ENCODE measurements at places on chromosomes 7 and 10.

GRCh38 chr7:43303740-43304241, 191.3 kb downstream of the HECW1 start:
- DNase-seq = no peak

DNA sequence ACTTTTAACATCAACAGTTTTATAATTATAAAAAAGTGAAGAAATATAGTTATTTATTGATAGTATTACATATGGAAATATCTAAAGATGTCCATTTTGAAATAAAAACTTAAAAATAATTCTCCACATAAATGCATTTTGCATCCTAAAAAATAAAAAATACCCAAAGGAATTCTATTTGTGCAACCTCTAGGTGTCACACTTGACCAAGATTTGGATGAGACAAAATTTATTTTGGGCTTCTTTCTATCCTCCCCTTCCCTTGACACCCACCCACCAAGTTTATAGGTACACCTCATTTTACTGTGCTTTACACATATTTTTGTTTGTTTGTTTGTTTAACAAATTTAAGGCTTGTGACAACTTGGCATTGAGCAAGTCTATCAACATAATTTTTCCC, 3.3 kb upstream of the THSD7A start:
- no peak for DNase-seq

- DNase-seq = no peak
Measured at GRCh38 chr7:81211204-81211933, 292.5 kb upstream of the SEMA3C start.

- DNase-seq = no peak
Measured at GRCh38 chr10:34792881-34793280, 22.2 kb downstream of the PARD3 start.

- DNase-seq = no peak
Measured at GRCh38 chr7:138370956-138371355, 89.1 kb upstream of the TRIM24 start.

DNA sequence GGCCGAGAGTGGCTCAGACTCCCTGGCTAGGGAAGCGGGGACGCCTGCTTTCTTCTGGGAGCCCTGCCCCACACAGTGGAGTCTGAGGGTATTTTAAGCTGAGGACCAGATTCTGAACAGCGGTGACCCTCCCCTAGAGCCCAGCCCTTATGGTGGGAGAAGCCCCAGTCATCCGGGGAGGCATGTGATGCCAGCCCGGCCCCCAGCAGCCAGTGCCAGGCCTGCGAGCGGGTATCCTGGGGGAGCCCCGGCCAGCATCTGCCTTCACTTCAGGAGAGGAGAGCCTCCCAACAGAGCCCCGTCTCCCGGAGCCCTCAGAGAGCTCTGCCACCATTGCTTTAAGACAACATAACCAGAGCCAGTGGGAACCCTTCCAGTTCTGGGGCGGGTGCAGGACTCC, 41.5 kb upstream of the DNAJB6 start:
- DNase-seq = no peak

Measured in HS-27A (cell line).